ENCODE measurements at places on chromosomes 7 and 10. TPM values are rescaled to one million over a fixed set of nuclear protein-coding genes. Genes with fewer than 3 reads are reported as not detected.
A peak's percentile ranks its signal among the peaks of the same experiment; 100 is the strongest.

DNA sequence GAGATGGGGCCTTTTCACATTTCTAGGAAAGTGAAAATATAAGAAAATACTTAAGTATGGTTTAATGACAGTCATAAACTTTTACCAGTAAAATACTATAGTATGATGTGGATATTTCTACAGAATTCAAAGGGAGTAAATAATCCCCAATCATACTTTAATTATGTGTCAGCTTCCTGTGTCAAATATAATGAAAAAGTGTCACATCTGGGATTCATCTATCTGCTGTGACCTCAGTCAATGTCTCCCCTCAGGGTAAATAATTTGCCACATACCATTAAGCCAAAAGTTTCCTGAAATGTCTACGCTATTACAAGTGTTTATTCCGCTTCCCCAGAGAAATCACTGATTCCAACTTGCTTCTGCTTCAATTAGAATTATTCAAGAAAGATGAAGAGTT, 110.5 kb downstream of the ITGA8 start:
- H3K36me3 ChIP-seq = no peaks in the 10 kb centered on the region
- no peaks in the 10 kb centered on the region for H3K27me3 ChIP-seq
- H3K27ac ChIP-seq = no peak overlapping the region
- DNase-seq = no peak
- H3K4me3 ChIP-seq = no peak overlapping the region

DNA sequence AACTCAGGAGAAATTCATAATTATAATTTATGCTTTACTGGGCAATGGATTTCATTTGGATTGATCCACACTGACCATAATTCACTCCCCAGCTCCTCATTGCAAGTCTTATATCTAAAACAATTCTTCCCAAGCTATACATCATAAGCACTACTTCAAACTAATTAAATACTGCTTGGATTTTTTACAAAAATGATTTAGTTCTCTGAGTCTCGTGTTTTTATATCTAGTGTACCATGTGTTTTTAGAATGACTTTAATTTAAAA, 443.8 kb downstream of the GPAM start:
- no peak overlapping the region for H3K4me3 ChIP-seq
- H3K36me3 ChIP-seq = no peaks in the 10 kb centered on the region
- H3K4me1 ChIP-seq = no peaks in the 10 kb centered on the region

DNA sequence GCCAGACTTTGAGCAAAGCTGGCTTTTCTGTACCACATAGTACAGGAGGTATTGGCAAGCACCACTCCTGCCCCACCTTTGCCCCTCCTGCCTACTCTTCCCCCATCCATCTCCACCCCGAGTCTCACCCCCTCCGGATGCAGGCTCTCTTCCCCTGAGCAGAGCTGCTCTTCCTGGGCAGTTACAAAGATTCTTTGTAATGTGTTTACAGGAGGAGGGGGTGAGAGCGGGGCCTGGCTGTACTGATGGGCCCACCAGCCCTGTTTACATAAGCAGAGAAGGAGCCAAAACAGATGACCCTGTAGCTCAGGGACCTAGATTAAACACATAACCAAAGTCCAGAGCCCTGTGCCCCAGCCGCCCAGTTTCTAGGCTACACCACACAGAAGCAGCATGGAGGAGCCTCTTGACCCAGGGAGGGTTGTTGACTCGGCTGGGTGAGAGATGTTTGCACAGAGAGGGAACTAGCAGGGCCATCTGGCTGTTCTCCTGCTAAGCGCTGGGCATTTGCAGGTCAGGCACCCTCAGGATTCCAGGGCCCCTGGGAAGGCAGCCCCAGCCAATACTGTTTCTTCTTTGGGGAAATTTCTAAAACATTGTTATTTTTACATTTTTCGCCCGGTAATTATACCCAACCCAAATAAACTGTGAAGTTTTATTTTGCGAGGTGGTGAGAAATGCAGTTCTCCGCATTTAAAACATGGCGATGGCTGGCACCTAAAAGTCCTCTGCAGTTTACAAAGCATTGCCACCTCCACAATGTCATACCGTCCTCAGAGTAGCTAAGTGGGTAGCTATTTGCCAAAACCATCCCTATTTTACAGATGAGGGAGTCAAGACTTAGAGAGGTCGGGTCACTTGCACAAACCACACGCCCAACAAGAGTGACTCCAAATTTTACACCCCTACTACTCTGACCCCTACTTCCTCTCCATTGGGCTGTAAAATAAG, 11.4 kb upstream of the ZKSCAN1 start:
- H3K4me3 ChIP-seq = no peak overlapping the region
- H3K4me1 ChIP-seq = no peaks in the 10 kb centered on the region
- no peaks in the 10 kb centered on the region for H3K36me3 ChIP-seq
- H3K27me3 ChIP-seq = no peaks in the 10 kb centered on the region
- H3K27ac ChIP-seq = no peak overlapping the region
- no peak for DNase-seq

GRCh38 chr10:81403451-81403850, 471.5 kb upstream of the NRG3 start:
- no peaks in the 10 kb centered on the region for H3K36me3 ChIP-seq
- H3K27ac ChIP-seq = no peak overlapping the region
- no peaks in the 10 kb centered on the region for H3K27me3 ChIP-seq

DNA sequence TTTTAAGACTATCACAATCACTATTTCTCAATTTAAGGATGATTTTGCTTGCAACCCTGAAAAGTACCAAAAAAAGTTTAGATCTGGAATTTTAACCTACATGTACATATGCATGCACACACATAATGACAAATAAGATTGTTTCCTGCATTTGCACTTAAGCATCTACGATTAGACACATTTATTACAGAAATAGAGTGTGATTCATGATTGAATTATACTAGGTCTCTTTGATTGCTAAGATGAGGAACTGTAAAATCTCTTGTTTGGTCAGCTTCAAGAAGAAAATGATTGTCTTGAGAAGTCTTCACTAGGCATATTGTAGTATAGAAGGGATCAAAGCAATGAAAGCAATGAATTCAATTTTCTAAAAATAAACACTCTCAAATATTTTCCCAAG, 185.9 kb upstream of the AGR3 start:
- DNase-seq = no peak
- no peak overlapping the region for H3K27ac ChIP-seq
- no peaks in the 10 kb centered on the region for H3K36me3 ChIP-seq
- no peaks in the 10 kb centered on the region for H3K27me3 ChIP-seq

GRCh38 chr7:133778472-133778871, 348.7 kb upstream of the LRGUK start:
- H3K4me1 ChIP-seq = no peaks in the 10 kb centered on the region
- DNase-seq = no peak
- no peak overlapping the region for H3K27ac ChIP-seq
- H3K27me3 ChIP-seq = no peaks in the 10 kb centered on the region
- H3K36me3 ChIP-seq = no peaks in the 10 kb centered on the region

GRCh38 chr7:54933643-54934042, 85.2 kb upstream of the EGFR start:
- no peaks in the 10 kb centered on the region for H3K27me3 ChIP-seq
- H3K36me3 ChIP-seq = no peaks in the 10 kb centered on the region
- no peak overlapping the region for H3K27ac ChIP-seq
- no peak overlapping the region for H3K4me3 ChIP-seq
- no peak for DNase-seq

GRCh38 chr7:33243319-33243881, 114.0 kb downstream of the BBS9 start:
- H3K27me3 ChIP-seq = no peaks in the 10 kb centered on the region
- no peaks in the 10 kb centered on the region for H3K36me3 ChIP-seq
- no peak overlapping the region for H3K4me3 ChIP-seq
- H3K4me1 ChIP-seq = no peaks in the 10 kb centered on the region
- H3K27ac ChIP-seq = no peak overlapping the region

DNA sequence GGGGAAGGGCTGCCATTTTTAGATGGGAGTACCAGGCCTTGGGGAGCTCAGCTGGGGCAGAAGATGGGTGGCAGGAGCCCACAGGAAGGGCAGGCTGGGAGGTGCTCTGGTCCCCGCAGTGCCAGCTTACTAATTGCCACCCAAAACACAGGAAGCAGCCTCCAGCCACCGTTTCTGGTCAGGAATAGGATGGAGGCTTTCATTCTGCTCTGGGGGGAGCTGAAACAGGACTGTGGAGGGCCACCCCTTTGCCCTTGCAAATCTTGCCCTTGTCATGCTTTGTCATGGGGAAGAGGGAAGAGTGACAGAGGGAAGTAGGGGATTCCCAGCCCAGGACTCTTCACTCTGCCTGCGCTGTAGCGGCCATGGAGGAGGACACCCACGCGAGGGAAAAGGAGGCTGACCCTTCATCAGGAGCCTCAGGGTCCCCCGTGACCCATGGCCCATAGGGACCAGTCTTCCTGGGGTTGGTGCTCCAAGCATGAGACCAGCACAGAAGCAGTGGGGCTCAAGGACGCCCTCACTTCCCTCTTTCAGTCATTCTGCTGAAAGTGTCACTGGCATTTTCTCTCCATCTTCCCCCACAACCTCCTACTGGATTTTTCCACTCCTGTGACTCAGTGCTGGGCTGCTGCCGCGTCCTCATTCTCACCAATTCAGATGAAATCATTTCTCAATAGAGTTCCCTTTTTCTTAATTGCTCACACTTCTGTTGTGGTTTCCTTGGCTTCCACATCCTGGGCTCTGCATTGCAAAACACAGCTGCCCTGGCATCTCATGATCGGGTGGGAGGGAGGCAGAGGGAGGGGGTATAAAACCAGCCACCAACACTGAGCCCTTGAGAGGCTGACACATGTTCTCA, 61.9 kb downstream of the MKI67 start:
- H3K27ac ChIP-seq = peak overlapping the region; percentile 45
- DNase-seq = peak; percentile 52
- H3K4me1 ChIP-seq = peaks cover 58% of the 10 kb centered on the region
- H3K27me3 ChIP-seq = no peaks in the 10 kb centered on the region
- H3K4me3 ChIP-seq = peak overlapping the region; percentile 53
- peaks cover 35% of the 10 kb centered on the region for H3K36me3 ChIP-seq

DNA sequence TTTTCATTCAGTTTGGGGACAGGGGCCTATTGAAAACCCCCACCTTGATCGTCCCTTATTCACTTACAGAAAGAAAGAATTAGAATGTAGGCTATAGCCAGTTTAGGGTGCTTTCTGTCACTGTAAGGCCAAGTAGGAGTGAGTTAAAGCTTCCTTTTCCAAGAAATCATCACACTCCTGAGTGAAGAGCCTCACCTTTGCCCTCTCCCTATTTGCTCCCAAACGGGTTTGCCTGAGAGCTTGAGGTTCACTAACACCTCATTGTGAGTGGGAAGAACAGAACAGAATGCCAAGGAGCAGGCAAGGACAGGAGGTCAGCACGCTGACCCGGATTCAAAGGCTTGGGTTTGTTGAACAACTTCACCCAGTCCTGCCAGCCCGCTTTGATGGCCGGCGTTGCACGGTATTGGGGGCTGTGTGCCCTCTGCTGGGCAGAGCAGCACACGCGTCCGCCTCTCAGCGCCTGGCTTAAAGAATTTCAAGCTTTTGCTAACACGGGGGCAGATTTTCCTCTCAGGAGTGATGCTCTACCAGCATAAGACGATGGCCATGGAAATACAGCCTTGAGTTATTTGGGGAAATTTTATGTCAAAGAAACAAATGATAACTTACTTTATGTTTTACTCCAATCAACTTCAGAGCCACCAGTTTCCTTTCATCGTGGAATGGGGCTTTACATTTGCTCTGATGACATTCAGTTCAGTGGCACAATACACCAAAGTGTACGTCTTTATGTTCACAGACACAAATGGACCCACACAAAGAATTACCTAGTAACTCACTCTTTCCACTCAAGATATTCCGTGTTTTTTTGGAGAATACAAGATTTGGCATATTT, 470.0 kb downstream of the SUGCT start:
- H3K27ac ChIP-seq = no peak overlapping the region
- H3K4me1 ChIP-seq = no peaks in the 10 kb centered on the region
- no peaks in the 10 kb centered on the region for H3K27me3 ChIP-seq
- H3K36me3 ChIP-seq = no peaks in the 10 kb centered on the region
- DNase-seq = no peak

- DNase-seq = no peak
- H3K36me3 ChIP-seq = no peaks in the 10 kb centered on the region
- H3K27me3 ChIP-seq = no peaks in the 10 kb centered on the region
- peaks cover 92% of the 10 kb centered on the region for H3K4me1 ChIP-seq
- no peak overlapping the region for H3K4me3 ChIP-seq
Observed at GRCh38 chr10:33112831-33113455, 154.9 kb upstream of the ITGB1 start.

- DNase-seq = no peak
- no peaks in the 10 kb centered on the region for H3K27me3 ChIP-seq
- peaks cover 4% of the 10 kb centered on the region for H3K4me1 ChIP-seq
- H3K27ac ChIP-seq = no peak overlapping the region
Observed at GRCh38 chr10:31000867-31001266, 30.8 kb downstream of the ZNF438 start.

- no peaks in the 10 kb centered on the region for H3K4me1 ChIP-seq
- H3K4me3 ChIP-seq = no peak overlapping the region
- DNase-seq = no peak
- no peaks in the 10 kb centered on the region for H3K36me3 ChIP-seq
Observed at GRCh38 chr10:88545359-88545758, 37.8 kb downstream of the RNLS start.

- no peak overlapping the region for H3K27ac ChIP-seq
- H3K27me3 ChIP-seq = no peaks in the 10 kb centered on the region
- DNase-seq = no peak
- H3K4me3 ChIP-seq = no peak overlapping the region
Observed at GRCh38 chr10:27816320-27816719, 70.7 kb upstream of the MKX start.

GRCh38 chr10:75449382-75450074, 18.1 kb downstream of the LRMDA start:
- H3K27me3 ChIP-seq = no peaks in the 10 kb centered on the region
- DNase-seq = no peak
- no peak overlapping the region for H3K27ac ChIP-seq
- no peak overlapping the region for H3K4me3 ChIP-seq

- no peak for DNase-seq
- no peaks in the 10 kb centered on the region for H3K27me3 ChIP-seq
- H3K27ac ChIP-seq = no peak overlapping the region
Observed at GRCh38 chr10:60870416-60870728, 73.6 kb downstream of the RHOBTB1 start.

GRCh38 chr7:79868010-79868409, 266.6 kb upstream of the GNAI1 start:
- H3K36me3 ChIP-seq = no peaks in the 10 kb centered on the region
- H3K4me1 ChIP-seq = no peaks in the 10 kb centered on the region
- no peaks in the 10 kb centered on the region for H3K27me3 ChIP-seq
- no peak for DNase-seq
- H3K27ac ChIP-seq = no peak overlapping the region
- H3K4me3 ChIP-seq = no peak overlapping the region

The NPSR1 gene
- total RNA-seq = not detected

The ANKRD22 gene
- not detected for total RNA-seq

The HOXA7 gene
- not detected for total RNA-seq

The SBDS gene
- 91.6 TPM for total RNA-seq

The VWA2 gene
- total RNA-seq = not detected

The TFAM gene
- 124 TPM for total RNA-seq

The TMEM139 gene
- 0.90 TPM for total RNA-seq

The NXPH1 gene
- total RNA-seq = not detected

The UTF1 gene
- total RNA-seq = not detected

The HKDC1 gene
- 0.15 TPM for total RNA-seq

The NUTM2D gene
- total RNA-seq = 2.7 TPM

The DGKB gene
- total RNA-seq = not detected
